ENCODE measurements at places on chromosomes 2 and 18.

- DNase-seq: no peak
Measured at GRCh38 chr2:236956031-236956618, 129.6 kb upstream of the COPS8 start.

- DNase-seq: no peak
Measured at GRCh38 chr2:46951290-46952064, 35.9 kb upstream of the MCFD2 start.

GRCh38 chr18:22728481-22729105, 204.5 kb upstream of the RBBP8 start:
- DNase-seq: no peak

DNA sequence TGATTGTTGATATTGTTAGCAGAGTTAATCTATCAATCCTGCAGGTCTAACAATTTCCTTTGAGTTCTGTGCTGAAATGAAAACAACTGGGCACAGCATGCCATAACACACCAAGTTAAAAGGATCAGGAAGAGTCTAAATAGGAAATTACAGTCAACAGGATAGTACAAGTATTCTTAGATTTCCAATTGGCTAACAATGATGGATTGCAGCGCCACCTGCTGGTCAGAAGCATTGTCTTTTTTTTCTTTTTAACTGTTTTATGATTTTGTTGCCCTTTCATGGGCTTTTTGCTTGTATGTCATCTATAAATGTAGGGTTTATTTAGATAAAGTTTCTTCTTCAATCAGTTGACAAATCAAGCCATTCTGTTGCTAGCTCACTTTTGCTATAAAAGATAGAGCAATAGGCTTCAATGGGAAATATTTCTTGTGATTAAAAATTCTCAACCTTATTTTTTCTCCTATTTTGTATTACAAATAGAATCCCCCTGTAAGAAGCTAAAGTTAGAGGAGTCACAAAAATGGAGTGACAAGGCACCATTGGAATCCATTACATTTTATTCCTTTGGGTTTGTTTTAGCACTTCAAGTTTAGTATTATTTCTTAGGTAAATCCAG, 40.8 kb upstream of the RPRM start:
- DNase-seq: peak; percentile 4

DNA sequence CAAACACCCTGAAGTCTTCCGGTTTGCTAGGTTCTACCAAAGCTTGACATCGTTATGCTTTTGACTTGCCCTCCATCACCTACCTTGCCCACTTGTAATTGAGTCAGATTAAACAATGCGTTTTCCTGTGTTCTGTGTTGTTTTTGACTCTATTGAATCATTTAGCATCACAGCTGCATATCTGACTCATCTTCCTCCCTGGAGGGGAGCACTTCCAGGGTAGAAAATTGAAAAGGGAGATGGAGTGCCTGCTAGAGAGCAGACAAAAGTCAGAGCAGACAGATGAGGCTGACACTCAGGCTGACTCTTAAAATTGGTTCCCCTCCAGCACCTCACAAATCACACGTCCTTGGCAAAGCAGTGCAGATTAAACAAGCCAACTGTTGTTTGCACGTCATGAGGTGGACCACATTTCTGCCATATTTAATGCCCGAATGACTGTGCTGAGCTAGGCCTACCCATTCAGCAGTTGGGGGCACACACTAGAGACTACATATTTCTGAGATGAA, 2.2 kb downstream of the MPP4 start:
- no peak for DNase-seq

DNA sequence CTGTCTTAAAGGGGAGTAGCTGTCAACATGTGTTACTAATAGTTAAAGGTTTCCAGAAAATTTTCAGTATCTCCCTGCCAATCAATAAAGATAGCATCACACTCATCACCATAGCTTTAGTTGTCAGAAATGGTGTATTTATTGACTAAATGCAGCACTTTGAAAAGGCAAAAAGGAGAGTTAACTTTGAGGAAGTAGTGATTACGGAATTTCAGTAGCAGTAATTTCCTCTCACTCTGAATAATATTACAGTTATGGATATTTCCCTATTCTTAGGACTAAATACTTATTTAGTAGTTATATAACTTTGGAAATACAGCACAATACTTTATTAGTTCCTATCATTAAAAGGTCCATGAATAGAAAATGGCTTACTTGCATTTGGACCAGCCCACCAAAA, 250.5 kb downstream of the CAMKMT start:
- no peak for DNase-seq

DNA sequence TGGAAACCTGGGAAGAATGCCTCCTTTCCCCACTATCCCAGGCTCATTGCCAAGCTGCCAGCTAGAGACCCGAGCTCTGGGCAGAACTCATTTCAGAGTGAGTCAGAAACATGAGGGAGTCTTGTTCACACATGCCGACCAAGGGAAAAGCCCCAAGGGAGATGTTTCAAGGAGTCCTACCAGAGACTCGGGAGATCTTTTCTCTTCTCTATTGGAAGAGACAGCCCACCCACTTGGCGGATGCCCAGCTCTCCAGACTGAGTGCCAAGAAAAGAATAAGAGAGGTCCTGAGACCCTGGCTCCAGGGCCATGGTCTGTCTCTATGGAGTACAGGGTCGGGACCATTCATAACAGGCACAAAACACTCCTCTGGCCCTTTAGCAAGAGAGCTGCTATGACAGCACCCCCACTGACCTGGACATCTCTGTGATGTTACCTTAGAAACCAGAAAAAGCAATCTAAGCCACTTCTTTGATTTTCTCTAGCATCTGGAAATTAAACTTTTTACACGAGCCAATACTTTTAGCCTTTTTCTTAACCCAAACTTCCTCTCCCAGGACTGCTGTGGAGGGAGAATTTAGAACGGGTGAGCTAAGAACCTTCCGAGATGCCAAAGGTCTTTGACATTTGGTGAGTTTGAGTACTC, 18.5 kb upstream of the IGFBP5 start:
- no peak for DNase-seq

- DNase-seq: no peak
Measured at GRCh38 chr2:98482362-98482761, 37.7 kb downstream of the INPP4A start.

DNA sequence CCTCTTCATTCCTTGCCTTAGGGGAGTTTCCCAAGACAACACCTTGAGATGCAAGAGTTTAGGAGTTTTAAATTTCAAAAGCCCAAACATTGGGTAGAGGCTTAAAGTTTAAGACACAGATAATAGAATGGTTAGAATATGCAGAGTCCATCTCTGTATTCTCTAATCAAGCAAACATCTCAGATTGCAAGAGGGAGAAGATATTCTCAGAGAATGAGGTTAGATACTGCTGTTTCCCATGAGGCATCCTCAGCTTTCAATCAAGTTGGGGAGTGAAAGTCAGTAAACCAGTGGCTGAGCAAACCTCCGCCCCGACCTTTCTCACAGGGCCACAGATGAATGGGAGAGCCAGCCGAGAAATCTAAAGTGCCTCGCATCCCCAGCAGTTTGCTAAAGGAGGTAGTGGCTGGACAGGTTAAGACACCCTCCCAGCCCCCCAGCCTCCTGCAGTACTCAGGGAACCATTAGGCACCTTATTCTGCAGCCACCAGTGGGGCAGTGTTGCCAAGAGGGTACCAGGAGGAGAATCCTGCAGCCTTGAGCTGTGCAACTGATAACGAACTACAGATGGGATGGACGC, 30.0 kb downstream of the FBXO36 start:
- no peak for DNase-seq

DNA sequence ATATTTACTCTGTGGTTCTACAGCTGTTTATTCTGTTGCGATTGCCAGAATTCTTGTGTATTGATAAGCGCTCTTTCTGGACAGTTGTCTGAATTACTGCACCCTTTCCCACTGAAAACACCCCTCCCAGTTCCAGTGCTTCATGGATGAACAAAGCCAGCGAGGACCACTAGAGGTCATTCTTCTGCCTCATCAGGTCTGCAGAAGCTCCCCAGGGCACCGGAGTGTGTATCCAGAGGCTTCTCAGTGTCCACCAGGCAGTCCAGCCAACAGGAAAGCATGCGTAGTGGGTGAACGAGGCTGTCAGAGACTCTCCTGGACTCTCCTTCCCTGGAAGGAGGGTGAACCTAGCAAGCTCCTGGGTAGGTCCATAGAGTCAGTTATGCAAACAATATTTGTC, 40.6 kb upstream of the INHBB start:
- DNase-seq: no peak

- DNase-seq: peak; percentile 21
Measured at GRCh38 chr2:8761529-8762164, 75.8 kb downstream of the KIDINS220 start.

- no peak for DNase-seq
Measured at GRCh38 chr2:121722479-121722878, 14.2 kb downstream of the NIFK start.

DNA sequence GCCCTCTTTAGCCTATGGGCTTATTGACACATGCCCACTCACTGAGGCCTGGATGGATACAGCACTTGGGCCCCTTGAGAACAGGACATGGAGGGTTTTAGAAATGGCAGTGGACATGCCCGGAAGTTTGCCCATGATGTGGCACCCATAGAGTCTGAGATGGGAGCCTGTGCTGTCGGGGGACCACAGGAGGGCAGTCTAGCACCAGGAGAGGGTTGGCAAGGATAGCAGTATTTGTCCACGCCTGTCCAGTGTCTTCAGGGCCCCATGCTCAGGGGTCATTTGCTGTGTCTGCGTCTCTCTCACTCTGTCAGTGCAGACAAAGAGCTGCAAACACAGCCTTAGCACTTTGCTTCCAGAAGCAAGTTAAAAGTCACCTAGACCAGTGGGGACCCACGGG, 48.7 kb downstream of the IL1RL2 start:
- DNase-seq: peak; percentile 33

DNA sequence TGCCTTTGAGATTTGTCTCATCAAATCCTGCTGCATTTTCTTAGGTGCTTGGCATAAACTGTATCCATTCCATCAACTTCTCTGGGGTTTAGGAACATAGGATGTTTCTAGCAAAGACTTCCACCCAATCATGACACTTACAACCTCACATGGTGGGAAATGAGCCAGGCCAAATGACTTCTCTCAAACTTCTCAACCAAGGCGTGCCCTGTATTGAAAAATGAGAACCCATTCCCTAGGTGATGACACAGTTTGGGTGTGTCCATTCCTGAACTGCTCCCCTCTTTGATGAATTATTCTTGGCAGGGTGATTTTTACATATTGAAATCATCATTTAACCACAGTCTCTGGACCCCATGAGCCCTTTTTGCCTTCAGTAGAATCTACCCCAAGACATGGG, 161.1 kb downstream of the EN1 start:
- DNase-seq: no peak

- no peak for DNase-seq
Measured at GRCh38 chr18:48656582-48656981, 117.8 kb downstream of the CTIF start.

- no peak for DNase-seq
Measured at GRCh38 chr2:187079901-187080300, 230.9 kb upstream of the ZSWIM2 start.

DNA sequence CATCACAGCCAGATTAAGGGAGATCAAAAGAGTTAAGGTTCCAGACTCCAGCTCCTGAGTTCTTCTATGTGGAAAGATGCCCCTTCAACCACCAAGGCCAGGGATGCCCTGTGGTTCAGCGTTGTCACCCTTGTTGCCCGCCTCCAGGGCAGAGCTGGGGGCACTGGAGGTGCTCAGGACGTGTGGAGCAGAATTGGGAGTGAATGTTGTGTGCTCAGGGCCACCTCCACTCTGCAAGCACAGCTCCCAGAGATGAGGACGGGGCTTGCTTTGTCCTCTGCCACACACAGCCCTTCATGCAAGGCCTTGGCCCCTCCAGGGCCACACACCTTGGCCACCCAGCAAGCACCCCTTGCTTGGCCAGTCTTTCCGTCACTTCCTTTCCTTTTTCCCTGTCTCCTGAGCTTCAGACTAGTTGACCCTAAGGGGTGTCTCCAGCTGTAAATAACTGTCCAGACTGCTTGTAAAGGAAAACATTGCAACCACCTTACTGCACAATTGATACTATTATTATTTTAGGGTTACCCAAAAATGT, 103.3 kb downstream of the AGAP1 start:
- no peak for DNase-seq

GRCh38 chr2:134745023-134745422, 26.2 kb upstream of the TMEM163 start:
- no peak for DNase-seq

GRCh38 chr18:30439174-30439573, 603.4 kb downstream of the DSC3 start:
- DNase-seq: no peak

DNA sequence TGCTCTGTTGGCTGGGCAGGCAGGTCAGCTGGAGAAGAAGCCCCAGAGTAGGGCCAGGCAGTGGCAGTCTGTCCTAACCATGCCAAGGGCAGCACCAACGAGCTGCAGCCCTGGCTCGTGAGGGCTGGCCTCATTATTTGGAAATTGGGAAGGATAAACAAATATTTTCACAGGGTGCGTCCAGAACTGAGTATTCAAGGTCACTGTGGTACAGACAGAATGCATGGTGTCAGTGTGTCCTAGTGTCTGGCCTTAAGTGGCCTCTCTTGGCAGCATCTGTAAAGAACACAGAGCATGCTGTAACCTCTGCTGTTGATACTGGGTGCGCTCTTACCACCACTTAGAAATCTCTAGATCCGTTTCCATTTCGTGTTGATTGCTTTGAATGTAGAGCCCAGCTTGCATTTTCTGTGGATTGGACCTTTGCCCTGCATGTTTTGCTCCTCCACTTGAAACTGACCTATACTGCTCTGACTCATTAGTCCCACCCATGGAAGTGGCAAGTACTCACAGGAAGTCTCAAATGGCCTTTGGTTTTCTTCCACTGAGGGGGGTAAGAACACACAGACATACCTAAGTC, 88.2 kb downstream of the GREB1L start:
- DNase-seq: no peak

DNA sequence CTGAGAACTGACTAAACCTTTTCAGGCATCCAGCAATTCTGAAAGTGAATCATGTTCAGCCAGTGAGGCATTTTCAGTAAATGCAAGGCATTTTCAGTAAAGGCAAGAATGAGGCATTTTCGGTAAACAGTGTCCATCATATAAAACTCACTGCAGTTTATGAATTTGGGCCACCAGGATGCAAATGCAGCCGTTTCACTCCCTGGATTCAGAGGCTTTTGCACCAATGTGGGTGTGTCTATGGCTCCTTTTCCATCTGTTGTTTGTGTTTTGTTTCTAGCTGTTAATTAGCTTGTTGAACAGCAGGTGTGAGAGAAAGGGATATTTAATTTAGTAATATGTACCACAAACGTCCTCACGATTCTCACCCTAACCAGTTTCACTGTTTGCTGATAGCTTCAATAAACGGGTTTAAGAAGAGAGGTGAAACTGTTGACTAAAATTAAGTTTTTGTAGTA, 116.3 kb upstream of the PGAP1 start:
- no peak for DNase-seq

- no peak for DNase-seq
Measured at GRCh38 chr2:105411720-105412407, 13.0 kb upstream of the FHL2 start.

GRCh38 chr2:31286961-31287550, 53.1 kb downstream of the EHD3 start:
- DNase-seq: no peak

GRCh38 chr2:157427003-157427921, 16.6 kb downstream of the CYTIP start:
- no peak for DNase-seq
